PC-3 (cell line): ENCODE measurements at places on chromosomes 3 and 15.
A peak's percentile ranks its signal among the peaks of the same experiment; 100 is the strongest.

GRCh38 chr3:151305060-151305774 is 11.4 kb downstream of the GPR87 start:
- no peaks in the 10 kb centered on the region for H3K27me3 ChIP-seq
- peaks cover 7% of the 10 kb centered on the region; the same call in 1 of the 2 replicates for H3K36me3 ChIP-seq

DNA sequence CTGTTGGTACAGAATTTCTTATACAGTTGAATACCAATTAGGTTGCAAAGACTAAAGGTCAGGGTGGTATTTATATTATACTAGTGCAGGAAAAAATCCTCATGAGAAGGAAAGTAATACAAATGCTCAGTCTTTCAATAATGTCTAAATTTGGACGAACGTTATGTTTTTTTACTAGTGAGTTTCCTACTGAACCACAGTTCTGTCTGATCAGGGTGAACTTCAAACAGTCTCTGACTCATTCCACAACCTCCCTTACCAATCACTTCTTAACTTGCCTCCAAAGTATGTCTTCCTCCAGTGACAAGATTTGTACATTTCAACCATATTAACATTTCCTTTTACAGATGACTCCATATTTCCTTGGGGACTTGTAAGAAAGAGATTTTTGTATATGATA is 3.4 kb downstream of the TMEM212 start:
- no peaks in the 10 kb centered on the region for H3K36me3 ChIP-seq
- no peaks in the 10 kb centered on the region for H3K27me3 ChIP-seq
- peak; percentile 15 for DNase-seq
- H3K4me1 ChIP-seq, result peaks cover 8% of the 10 kb centered on the region; the same call in 1 of the 2 replicates

DNA sequence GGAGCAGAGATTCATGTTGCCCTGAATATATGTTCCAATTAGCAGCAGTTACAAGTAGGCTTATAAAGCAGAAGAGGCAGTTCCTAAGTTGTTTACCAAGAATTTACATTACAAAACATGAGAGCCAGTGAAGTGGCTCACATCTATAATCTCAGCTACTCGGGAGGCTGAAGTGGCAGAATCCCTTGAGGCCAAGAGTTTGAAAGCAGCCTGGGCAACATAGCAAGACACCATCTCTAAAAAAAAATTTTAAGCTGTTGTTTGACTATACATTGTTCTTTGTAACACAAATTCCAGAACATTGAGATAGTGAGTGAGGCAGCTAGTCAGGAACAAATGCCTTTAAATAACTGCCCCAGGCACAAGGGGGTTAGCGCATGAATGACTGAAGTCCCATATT is 10.3 kb upstream of the ZMAT3 start:
- no peaks in the 10 kb centered on the region for H3K4me1 ChIP-seq
- H3K27ac ChIP-seq, result no peak overlapping the region
- H3K36me3 ChIP-seq, result no peaks in the 10 kb centered on the region
- H3K4me3 ChIP-seq, result no peak overlapping the region
- no peak for DNase-seq

DNA sequence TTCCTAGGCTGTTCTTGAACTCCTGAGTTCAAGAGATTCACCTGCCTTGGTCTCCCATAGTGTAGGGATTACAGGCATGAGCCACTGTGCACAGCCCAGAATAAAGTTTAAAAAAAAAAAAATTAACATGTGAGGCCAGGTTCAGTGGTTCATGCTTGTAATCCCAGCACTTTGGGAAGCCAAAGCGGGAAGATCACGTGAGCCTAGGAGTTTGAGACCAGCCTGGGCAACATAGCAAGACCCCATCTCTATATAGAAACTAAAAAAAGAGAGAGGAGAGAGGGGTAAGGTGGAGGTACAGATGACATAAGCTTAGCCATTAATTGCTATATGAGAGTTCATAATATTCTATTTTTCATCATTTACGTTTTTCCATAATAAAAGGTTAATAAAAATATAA is 21.5 kb downstream of the ZNF148 start:
- no peak for DNase-seq
- no peaks in the 10 kb centered on the region for H3K27me3 ChIP-seq
- no peaks in the 10 kb centered on the region for H3K36me3 ChIP-seq
- H3K4me3 ChIP-seq, result no peak overlapping the region
- peaks cover 16% of the 10 kb centered on the region; the same call in 1 of the 2 replicates for H3K4me1 ChIP-seq

- no peak overlapping the region for H3K27ac ChIP-seq
- H3K27me3 ChIP-seq, result no peaks in the 10 kb centered on the region
- no peak overlapping the region for H3K4me3 ChIP-seq
These were observed 65.3 kb downstream of the LRTM1 start for GRCh38 chr3:54862526-54862925.

DNA sequence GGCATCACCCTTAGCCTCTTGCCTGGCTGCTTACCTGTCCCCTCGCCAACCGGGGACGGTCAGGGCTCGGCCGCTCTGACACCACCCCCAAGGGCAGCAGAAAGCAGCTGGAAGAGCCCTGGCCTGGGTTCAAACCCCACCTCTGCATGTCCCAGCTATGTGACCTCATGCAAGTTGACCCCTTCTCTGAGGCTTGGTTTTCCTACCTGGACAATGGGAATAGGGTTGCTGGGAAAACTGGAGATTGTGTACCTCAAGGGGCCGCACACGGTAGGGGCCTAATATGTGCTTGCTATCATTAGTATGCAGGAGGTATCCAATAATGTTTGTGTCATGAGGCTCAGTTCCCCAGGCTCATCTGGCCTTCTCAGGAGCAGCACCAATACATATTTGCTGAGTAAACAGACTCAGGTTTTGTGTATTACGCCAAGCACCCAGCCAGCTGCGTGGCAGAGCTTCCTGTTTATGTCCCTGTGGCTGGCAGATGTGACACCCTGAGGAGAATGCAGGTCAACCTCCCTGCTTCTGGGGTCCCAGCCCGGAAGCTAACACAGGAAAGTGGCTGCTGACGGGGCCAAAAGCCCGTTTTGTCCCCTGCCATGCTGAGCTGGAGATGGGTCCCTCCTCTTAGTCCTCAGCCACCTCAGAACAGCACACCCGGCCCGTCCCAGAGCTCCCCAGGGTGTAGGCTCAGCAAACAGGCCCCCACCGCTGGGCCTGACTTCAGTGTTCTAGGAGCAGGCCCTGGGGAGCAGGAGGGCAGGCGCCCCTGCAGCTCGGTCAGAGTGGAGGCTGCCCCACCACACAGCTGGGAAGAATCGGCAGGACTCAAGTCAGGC is 29.7 kb downstream of the PLXND1 start:
- H3K36me3 ChIP-seq, result no peaks in the 10 kb centered on the region
- no peaks in the 10 kb centered on the region for H3K4me1 ChIP-seq
- H3K27ac ChIP-seq, result no peak overlapping the region

DNA sequence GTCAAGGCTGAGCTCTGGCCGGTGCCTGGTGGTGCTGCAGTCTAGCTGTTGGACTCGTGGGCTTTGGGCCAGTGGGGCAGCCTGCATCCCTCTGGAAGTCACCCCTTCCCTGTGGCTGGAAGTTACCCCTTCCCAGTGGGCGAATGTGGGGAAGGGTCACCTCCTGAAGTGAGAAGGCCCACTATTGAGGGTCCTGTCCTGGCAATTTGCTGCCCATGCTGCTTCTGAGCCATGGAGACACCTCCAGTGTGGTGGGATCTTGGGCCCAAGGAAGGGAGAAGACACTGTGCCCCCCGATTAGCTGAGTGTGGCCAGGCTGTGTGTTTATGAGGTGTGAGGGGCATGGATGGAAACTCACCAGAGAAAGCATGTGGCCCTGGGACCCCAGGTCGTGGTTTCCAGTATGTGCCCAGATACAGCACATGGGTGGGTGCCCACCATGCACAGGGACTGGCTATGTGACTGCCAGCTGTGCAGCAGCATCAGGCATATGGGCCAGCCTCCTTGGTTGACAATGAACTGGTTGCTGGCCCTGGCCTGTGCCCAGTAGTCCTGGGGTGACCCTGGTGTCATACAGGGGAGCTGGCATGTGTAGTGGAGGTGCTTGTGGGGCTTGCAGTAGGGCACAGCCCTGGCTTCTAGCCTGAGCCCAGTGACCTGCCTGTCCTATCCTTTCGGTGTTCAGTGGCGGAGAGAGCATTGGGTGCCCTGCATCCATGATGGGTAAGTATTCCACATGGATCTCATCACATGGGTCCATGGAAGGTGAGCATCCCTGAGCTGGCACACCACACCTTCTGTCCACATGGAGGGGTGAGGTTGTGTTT is 221.2 kb downstream of the SNRPN start:
- no peaks in the 10 kb centered on the region for H3K36me3 ChIP-seq
- DNase-seq, result no peak
- H3K27ac ChIP-seq, result no peak overlapping the region
- H3K4me1 ChIP-seq, result no peaks in the 10 kb centered on the region
- H3K4me3 ChIP-seq, result no peak overlapping the region

GRCh38 chr3:18369551-18370185 is 55.5 kb downstream of the SATB1 start:
- H3K27me3 ChIP-seq, result no peaks in the 10 kb centered on the region
- H3K27ac ChIP-seq, result no peak overlapping the region
- no peaks in the 10 kb centered on the region for H3K36me3 ChIP-seq
- no peak for DNase-seq

GRCh38 chr15:42274702-42274989 is 1.4 kb upstream of the TMEM87A start:
- H3K4me3 ChIP-seq, result peak overlapping the region; percentile 77
- H3K27ac ChIP-seq, result peak overlapping the region; percentile 94
- no peak for DNase-seq
- H3K27me3 ChIP-seq, result no peaks in the 10 kb centered on the region
- H3K36me3 ChIP-seq, result no peaks in the 10 kb centered on the region
- H3K4me1 ChIP-seq, result peaks cover 41% of the 10 kb centered on the region

- no peak overlapping the region for H3K4me3 ChIP-seq
- H3K27ac ChIP-seq, result no peak overlapping the region
- H3K36me3 ChIP-seq, result no peaks in the 10 kb centered on the region
- peaks cover 5% of the 10 kb centered on the region for H3K4me1 ChIP-seq
- H3K27me3 ChIP-seq, result no peaks in the 10 kb centered on the region
These were observed 58.5 kb upstream of the SLC24A5 start for GRCh38 chr15:48062148-48062872.
